Activated gamma-delta T cell treated with Interleukin-2 at 50 U/mL for 16 hours (primary cell): ENCODE measurements at places on chromosomes 6 and 20.
A peak's percentile ranks its signal among the peaks of the same experiment; 100 is the strongest.

GRCh38 chr6:18388271-18388670 lies 1.1 kb downstream of the RNF144B start:
- no peak for DNase-seq

DNA sequence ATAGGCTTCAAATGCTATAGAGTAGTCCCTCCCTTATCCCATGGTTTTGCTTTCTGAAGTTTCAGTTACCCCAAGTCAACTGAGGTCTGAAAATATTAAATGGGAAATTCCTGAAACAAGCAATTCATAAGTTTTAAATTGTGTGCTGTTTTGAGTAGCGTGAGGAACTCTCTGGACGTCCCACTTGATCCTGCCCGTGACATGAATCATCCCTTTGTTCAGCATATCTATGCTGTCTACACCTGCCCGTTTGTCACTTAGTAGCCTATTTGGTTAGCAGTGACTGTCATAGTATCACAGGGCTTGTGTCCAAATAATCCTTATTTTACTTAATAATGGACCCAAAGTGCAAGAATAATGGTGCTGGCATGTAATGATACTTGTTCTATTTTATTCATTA lies 5.0 kb downstream of the PCMT1 start:
- DNase-seq, result no peak

DNA sequence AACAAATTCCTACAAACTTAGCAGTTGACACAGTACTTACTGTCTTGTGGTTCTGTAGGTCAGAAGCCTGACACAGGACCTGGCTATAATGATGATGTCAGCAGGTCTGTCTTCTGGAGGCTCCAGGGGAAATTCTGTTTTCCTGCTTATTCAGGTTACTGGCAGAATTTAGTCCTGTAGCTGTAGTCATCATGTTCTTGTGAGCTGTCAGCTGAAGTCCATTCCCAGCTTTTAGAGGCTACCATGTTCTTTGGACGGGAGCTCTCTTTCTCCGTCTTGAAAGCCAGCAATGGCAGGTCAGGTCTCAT lies 99.2 kb downstream of the HIVEP1 start:
- no peak for DNase-seq

DNA sequence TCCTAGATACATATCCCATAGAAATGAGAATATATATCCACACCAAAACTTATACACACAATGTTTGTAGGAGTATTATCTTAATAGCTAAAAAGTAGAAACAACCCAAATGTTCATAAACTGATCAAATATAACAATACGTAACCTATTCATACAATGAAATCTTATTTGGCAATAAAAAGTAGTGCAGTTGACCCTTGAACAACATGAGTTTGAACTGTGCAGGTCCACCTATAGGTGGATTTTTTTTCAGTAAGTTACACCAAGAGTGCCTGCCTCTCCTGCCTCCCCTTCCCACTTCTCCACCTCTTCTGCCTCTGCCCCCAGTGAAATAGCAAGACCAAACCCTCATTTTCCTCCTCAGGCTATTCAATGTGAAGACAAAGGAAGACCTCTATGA lies 95.2 kb downstream of the AHI1 start:
- DNase-seq, result no peak

DNA sequence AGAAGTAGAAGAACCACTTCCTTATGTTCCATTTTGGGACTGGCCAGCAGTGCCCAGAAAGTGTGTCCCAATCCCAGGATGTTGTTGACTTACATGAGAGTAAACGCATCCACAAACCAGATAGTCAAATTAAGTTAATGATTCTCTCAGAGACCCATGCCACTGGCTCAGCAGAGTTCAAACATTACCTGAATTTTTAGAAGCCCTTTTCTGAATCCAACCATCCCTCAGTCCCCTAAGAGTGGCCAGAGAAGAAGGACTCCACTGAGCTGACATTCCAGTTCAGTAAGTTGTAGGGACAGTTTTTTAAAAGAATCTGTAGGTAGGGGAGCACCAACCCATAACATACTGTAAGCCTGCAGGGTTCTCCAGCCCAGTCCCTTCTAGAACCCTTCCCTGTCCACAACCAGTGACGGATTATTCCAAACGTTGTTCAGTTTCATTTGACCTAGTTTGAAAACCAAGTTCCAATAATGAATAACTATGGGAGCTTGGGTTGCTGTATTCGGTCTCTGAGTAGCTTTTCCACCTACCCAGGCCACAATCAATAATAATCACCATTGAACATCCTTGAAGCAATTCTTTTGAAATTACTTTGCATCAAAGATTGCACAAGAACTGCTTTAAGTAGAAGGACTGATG lies 153.0 kb downstream of the LPA start:
- no peak for DNase-seq

- DNase-seq, result peak; percentile 86
These were observed 26.1 kb downstream of the TTLL2 start for GRCh38 chr6:167350731-167351655.

DNA sequence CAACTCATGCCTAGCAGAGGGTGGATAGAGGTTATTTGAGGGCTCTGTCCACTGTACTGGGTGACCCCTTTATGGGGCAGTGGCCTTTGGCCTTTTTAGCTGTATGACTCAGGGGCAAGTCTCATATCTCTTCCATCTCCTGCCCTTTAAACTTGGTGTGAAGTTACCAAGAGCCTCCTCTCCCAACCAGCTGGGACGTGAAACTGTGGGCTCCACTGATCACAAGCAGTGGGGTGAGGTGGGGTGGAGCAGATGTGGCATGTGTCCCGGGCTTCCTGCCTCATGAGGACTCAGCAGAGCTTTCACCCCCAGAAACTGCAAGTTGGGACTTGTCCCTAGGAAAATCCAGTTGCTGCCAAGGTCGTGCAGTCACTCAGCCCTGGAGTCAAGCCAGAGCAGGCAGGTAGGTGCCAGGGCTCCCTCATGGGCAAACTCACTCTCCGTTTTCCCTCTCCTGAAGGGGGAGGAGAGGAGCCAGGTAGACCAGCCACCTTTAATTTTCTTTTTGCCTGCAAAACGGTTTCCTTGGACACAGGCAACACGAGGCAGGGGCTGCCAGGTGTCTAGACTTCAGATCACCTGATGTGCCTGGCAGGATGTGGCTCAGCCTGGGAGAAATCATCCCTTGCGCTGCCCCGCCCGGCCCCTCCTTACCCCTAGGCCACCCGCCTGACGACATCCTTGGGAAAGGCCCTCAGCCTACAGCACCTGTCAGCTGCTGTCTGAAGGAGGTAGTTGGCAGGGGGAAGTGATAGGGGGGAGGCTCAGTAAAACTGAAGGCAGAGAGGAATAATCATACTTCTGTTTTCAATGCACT lies 4.0 kb downstream of the CDKN1A start:
- DNase-seq, result peak; percentile 7

DNA sequence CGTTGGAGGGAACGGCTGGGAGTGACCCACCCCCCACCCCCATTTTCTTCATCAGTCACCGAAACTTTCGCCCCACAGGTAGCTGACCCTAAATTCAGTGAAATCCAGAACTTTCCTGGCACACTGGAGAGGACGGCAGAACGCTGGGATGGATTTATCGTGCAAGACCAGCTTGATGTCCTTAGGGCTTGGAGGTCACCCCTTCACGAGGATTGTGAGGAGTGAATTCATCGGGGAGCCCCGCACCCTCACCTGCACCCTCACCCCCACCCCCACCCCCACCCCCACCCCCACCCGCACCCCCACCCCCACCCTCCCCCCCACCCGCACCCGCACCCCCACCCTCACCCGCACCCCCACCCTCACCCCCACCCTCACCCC lies 13.3 kb upstream of the TCFL5 start:
- DNase-seq, result no peak

DNA sequence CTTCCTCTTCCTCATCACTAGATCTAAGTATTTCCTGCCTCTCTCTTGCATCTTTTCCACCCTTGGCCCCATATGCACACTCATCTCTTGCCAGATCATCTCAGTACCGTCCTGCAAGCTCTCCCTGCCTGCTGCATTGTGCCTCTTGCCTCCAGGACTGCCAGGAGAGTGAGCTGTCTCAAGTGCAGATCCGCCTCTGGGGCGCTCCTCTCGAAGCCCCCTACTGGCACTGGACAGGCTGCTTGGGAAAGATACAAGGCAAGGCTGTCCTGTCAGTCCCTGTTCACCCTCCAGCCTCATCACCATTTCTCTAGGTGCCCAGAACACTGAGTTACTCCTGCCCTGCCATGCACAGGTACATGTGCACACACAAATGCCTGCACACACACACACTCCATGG lies 10.2 kb downstream of the SYNDIG1 start:
- DNase-seq, result no peak
